Stromal cell of bone marrow (primary cell): ENCODE measurements at places on chromosomes 16 and 17.

DNA sequence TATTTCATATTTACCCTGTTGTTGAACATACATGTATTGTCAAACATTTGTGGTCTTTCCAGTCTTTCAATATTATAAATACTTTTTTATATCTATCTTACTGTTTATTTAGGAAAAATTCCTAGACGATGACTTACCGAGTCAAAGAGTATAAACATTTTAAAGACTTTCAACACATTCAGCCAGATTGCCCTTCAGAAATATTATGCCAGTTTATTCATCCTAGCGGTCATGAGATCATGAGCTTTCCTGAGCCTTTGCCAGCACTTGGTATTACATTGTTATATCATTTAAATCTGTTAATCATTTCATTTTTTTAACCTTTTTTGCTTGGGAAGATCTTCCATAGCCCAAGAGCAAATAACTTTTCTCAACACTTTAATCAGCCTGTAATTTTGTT, 197.4 kb downstream of the SPECC1 start:
- peak; percentile 78 for DNase-seq

DNA sequence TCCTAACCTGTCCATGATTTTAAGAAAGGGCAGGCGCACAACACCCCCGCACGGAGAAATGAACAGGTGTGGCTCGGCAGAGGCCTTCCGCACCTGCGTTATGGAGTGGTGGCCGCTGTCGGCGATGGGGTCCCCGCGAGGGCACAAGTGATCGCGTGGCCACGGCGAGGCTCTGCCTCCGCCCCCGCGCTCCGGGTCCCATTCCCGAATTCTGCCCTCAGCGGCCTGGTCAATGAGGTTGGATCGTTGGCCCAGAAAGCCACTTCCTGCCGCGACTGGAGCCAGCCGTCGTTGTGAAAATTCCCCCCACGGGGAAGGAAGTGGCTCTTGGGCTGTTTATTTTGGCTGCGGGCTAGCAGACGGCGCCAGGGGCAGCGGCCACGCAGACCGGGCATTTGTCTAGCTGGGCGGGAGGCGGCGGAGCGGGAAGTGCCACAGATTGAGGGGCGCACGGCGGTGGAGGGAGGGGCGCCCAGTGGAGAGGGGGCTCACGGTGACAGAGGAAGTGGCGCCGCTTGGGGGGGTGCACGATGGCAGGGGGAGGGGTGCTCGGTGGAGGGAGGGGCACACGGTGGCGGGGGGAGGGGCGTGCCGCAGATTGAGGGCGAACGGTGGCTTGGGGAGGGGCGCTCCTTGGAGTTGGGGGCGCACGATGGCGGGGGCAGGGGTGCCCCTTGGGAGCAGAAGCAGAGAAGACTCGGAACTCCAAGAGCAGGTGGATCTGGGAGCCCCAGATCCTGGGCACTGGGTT, 25.0 kb downstream of the MRC2 start:
- DNase-seq, result no peak

GRCh38 chr16:381789-382717, at the start of gene PGAP6:
PGAP6 (minus strand) TSS chr16:381978; CDS start chr16:381821, 157 bp downstream.
- DNase-seq, result no peak

- DNase-seq, result peak; percentile 82
These were observed 14.8 kb upstream of the ADCY7 start for GRCh38 chr16:50251375-50252081.

DNA sequence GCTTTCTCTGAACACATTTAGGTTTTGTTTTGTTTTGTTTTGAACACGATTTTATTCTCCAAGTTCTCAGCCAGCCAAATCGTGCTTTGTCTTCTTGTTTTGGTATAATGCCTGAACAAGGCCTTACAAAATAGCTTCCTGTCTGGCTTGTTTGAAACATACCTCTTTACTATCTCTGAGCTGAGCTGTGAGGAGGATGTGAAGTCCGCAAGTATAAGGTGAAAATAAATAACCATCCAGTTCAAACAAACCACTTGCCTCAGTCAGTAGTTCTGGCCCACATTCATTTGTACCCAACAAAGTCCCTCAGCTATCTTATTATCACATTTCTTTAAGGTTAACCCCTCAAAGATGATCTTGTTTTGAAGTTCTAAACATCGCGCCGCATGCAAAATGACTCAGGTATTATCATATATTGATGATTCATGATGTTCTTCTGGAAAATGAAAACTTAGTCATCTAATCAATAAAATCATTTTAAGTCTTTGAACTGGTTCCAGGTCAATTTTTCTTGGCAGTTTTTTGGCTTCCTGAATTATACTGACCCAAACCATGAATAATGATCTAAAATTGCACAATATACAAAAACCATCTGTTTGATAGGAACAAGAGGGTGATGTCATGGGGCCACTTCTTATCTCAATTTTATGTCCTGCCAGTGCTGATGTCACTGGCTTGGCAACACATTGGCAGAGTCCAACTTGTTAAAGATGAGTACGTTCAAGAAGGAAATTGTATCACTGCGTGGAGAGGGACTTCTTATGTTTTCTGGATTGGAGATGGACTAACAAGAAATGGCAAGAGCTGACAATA, 694.3 kb downstream of the KCNJ2 start:
- no peak for DNase-seq

DNA sequence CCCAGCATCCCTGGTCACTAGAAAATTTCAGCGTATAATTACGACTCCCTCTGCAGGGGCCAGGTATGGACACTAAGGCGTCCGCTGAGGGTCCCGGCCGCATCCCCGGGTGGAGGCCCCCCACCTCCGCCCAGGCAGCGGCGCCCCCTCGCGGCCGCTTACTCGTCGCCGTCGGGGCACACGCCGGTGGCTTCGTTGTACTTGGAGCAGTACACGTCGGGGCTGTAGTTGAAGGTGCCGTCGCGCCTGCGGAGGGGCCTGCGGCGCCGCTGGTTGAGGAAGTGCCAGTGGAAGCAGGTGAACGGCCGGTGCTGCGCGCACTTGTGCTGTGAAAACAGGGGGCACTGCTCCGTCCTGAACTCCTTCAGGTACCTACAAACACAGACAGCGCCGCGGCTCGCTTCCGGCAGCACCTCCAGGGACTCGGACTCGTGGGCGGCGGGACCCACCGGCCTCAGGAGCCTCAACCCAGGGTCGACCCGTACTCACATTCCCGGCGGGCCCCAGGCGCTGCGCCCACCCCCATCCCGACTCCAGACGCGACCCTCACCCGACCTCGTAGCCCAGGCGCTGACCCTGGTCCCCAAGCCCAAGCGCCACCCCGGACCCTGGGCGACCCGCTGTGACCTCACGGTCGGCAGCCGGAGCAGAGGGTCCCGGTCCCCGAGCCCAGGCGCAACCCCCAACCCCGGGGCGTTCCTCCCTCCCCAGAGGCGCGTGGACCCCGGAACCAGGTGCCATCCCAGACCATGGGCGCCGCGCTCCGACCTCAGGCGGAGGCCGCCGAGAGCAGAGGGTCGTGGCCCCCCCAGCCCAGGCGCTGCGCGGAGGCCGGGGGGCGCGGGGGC, 596 bp downstream of the UNKL start:
- DNase-seq, result peak; percentile 12

- peak; percentile 77 for DNase-seq
These were observed 204.9 kb downstream of the PRKCA start for GRCh38 chr17:66507103-66507923.

GRCh38 chr17:59001158-59001814, 105.4 kb downstream of the TRIM37 start:
- DNase-seq, result no peak

DNA sequence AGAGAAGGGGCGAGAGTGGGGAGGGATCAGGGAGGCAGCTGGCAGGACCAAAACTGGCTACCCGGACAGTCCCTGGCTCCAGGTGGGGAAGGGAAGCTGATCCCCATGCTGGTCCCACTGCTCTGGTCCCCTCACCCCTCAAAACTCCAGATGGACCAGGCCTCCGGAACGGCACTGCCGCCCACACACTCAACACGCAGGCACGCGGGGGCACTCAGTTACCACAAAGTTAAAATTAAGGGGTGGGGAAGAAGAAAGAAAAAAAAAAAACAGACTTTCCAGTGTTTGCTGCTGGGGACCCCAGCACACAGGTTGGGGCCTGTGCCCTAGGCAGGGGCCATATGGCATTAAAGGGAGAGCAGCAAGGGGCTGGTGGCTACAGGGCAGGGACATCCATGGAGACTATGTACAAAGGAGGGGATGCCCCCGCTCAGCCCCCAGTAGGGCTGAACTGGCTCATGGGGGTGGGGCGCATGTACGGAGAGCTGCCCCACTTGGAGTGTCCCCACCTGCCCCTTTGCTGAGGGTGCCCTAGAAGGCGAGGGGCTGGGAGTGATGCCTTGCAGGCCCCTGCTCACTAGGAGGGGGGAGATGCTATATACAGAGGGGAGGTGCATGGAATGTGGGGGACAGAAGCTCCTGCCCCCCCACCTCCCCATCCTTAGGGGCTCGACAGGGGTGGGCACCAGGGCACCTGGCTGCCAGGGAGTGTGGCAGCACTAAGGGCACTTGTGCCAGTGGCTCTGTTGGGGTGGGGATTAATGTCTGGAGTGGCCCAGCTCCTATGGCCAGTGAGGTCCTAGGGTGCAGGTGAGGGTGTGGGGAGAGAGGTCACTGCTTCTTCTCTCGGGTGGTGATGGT, 5.6 kb downstream of the TP53I13 start:
- no peak for DNase-seq

GRCh38 chr16:2178321-2179106, 17.9 kb downstream of the CASKIN1 start:
- no peak for DNase-seq

DNA sequence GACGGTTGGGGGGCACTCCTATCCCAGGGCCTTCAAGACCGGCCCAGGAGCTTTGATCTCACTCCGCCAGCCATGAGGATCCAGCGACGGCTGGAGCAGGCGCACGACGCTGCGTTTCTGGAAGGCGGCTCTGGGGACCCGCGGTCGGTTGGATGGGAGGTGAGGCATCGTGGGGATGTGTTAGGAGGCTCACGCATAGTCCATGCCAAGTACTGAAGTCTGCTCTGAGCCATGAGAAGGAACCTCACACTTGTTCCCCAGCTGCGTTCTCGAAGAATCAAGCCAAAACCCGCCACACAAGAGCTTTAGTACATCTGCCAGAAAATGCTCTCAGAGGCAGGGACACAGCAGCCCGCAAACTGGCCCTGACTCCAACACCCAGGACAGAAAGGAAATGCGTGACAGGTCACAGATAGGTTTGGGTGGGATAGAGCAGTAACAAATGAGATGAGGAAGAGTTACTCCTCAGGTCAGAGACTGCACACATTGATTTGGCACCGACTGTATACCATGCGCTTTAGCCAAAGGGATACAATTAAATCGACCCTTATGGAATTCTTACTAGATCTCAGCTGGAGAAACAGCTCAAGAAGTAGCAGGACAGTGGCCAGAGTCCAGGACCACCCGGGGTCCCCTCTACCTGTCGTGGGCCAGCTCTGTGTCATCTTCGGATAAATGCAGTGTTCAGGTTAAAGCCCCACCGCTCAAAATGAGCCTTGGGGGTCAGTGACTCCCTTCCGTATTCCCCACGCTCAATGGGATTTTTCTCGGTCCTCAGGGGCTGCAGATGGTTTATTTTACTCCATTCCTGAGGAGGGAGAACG, 6.7 kb upstream of the GSG1L start:
- no peak for DNase-seq

DNA sequence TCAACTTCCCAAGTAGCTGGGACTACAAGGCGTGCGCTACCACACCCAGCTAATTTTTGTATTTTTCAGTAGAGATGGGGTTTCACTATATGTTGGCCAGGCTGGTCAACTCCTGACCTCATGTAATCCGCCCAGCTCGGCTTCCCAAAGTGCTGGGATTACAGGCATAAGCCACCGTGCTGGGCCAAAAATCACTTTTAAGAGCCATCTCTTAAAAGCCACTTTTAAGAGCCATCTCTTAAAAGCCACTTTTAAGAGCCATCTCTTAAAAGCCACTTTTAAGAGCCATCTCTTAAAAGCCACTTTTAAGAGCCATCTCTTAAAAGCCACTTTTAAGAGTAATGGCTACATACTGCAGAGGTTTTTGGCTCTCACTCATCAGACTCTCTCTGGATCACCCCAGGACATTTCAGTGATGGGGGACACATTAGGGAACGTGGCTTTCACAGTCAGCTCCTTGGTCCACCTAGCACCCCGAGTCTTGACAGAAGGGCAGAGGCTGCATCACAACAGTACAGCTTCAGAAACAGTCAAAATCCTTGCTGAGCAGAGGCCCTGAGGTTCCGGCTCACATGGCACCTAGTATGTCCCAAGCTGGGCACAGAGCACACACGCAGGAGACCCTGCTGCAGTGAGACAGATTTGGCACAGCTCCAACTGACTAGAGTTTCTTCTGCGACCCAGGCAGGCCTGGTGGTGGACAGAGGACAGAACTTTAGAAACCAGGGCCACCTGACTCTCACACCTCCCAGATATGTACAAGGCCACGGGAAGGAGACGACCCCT, 23.6 kb downstream of the RANBP10 start:
- DNase-seq, result no peak

- DNase-seq, result no peak
These were observed 100.4 kb downstream of the CEP112 start for GRCh38 chr17:66091445-66092080.

GRCh38 chr17:34739386-34739785, 160.0 kb downstream of the TMEM132E start:
- no peak for DNase-seq

DNA sequence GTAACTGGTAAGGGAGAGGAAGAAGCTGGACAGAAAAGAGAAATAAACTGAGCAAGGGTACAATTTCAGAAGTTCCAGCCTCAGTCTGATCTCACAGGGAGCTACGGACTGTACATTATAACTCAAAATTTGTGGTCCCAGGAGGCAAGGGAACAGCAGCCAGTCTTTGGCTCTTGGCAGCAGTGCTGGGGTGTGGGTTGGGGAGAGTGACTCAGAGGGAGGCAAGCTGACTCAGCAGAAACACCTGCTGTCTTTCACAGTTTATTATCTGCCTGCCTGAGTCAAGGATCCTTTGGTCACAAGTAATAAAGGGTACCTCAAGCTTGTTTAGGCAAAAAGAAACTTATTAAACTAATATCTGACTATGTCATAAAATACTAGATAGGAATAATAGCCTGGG, 73.5 kb upstream of the KIF2B start:
- peak; percentile 5 for DNase-seq
